MCF 10A (cell line): ENCODE measurements at places on chromosomes 13 and 19.
A peak's percentile ranks its signal among the peaks of the same experiment; 100 is the strongest.

GRCh38 chr13:41641961-41642360, 184.6 kb downstream of the RGCC start:
- DNase-seq: no peak

GRCh38 chr13:46403851-46404732, 17.0 kb upstream of the RUBCNL start:
- DNase-seq: no peak

DNA sequence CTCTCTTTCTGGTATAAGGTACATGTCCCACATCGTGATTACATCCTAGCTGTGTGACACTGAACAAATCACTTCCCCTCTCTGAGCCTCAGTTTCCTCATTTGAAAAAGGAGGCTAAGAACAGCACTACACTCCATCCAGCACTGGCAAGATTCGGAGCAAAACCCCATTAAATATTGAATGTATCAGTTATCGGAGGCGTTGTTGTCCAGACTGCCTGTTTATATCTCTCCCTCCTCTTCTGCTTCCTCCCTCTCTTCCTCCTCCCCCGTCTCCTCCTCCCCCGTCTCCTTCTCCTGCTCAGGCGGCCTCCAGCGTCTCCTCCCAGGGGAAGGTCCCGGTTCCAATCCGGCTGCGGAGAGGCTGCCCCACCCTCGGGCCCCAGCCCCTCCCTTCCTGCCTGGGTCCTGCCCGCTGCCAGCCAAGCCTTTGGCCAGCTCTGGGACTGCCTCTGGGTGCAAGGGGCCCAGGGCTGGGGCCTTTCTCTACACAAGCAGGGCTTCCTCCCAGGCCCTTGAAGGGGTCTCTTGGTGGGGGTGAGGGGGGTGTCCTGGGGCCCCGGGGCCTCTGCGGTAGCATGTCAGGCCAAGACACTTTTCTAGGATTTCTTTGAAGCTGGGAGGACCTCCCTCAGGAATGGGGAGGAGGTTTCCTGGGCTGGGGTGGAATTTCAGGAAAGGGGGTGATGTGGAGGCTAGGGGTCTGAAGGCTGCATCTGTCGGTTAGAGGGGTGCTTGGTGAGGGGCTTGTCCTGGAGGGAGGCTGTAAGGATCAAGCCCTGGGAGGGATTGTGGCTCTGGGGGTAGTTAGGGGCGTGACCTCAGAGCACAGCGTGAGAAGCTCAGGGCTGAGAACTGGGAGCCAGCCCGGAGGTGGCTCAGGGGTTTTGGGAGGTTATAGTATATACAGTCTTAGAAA, 1.9 kb downstream of the RRAS start:
- DNase-seq: peak; percentile 93

DNA sequence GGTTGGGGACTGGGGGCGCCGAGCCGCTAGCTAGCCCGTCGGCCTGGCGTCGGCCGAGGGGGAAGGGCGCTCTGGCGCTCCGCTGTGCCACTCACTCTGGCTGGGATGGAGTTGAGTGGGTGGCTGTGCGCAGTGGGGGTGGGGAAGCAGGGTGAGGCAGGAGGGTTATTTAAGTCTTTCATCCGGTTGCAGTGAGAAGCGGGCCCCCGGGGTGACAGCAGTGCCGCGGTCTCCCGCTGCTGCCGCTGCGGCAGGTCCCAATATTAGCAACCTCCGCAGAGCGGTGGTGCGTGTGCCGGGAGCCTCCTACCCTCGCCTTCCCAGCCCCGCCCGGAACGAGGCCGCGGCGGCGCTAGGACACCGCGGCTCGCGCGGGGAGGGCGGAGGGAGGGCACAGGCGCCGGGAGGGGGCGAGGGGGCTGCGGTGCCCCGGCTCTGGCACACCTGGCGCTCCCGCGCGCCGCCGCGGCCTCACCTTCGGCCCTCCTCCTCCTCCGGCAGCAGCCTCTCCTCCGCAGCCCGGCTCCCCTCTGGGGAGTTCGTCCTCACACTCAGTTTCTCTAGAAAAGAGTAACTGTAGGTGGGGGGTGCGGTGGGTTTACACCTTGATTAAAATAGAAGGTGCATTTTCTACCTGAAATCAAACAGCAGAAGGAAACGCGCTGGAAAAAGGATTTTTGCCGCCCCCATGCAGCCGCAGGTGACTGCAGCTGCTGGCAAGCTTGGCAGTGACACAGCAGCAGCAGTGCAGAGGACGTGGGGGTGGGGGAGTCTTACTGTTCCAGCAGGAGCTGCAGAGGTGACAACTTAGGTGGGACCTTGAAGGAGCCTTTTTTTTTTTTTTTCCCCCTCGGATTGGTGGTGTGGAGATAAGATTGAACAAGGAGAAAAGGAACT, 4.5 kb downstream of the FGF9 start:
- no peak for DNase-seq

- DNase-seq: no peak
These were observed 73.9 kb downstream of the GNG7 start for GRCh38 chr19:2628597-2628996.

- DNase-seq: no peak
These were observed 82.3 kb downstream of the FGF9 start for GRCh38 chr13:21753117-21753729.

DNA sequence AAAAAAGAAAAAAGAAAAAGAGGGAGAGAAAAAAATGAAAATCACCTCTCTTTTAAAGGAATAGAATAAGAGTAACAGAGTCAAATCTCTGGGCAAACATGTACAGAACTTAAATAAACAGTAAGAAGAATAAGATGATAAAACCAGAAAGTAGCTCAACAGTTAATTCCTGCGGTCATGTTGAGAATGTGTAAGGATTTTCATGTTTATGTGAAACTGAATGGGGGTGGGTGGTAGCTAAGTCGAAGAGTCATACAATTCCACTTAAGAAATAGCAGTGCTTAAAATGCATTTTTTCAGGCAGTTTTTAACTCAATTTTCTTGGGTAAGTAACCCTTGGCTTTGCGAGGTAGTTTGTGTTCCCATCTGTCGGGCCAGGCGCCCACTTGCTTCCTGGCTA, 60.9 kb downstream of the PEX11G start:
- DNase-seq: no peak

DNA sequence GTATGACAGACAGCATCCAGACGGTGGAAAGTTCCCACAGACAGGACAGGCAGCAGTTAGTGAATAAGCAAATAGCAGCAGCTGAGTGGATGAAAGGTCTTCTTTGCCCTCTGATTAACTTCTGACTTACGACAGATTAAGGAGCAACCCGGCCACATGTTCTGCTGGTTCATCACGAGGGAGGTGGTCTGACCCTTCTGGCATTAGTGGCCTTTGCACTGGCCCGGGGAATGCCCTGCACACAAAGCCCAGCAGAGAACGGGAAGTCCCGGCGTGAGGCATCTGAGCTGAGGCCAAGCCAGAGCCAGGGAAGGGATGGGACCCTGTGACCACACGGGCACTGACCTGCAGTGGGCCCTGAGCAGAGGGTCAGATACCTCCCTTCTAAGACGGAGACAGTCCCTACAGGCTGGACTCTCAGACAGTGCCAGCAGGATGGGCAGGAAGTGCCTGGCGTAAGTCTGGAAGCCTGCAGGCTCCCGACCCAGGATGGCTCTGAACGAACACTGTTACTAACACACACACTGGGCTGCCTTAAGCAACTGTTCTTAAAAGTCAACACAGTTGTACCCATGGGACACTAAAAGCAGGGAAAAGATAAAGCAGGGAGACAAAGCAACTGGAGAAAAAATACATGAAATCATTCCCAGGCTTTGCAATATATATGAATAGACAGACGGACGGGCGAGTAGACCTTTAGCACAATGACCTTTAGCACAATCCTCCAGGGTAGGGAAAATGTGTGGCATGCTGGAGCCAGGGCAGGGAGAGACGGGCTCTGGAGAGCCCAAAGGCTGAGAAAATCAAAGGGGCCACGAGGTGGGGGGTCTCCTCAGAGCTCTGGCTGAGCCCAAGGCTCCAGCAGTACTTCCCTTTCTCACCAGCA, 6.3 kb downstream of the C19orf12 start:
- no peak for DNase-seq

- no peak for DNase-seq
These were observed 1.3 kb upstream of the RPS9 start for GRCh38 chr19:54199401-54199800.

DNA sequence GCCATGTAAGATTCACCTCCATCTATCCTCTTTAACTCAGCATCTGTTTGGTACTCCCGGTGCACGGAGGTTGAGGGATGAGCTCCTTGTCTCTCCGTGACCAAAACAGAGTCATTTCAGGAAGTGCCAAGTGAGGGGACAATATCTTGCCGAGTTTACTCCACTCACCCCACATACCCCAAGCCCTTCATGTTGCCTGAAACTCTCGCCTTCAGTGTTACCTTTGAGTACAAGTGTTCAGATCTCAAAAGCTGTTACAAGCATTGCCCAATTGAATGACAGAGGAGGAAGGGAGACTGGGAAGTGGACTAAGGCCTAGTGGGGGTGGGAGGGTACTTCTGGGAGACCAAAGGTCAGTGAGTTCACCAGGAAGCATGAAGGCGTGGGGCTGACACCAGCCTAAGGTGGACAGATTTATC, 6.0 kb upstream of the SIGLEC12 start:
- no peak for DNase-seq

DNA sequence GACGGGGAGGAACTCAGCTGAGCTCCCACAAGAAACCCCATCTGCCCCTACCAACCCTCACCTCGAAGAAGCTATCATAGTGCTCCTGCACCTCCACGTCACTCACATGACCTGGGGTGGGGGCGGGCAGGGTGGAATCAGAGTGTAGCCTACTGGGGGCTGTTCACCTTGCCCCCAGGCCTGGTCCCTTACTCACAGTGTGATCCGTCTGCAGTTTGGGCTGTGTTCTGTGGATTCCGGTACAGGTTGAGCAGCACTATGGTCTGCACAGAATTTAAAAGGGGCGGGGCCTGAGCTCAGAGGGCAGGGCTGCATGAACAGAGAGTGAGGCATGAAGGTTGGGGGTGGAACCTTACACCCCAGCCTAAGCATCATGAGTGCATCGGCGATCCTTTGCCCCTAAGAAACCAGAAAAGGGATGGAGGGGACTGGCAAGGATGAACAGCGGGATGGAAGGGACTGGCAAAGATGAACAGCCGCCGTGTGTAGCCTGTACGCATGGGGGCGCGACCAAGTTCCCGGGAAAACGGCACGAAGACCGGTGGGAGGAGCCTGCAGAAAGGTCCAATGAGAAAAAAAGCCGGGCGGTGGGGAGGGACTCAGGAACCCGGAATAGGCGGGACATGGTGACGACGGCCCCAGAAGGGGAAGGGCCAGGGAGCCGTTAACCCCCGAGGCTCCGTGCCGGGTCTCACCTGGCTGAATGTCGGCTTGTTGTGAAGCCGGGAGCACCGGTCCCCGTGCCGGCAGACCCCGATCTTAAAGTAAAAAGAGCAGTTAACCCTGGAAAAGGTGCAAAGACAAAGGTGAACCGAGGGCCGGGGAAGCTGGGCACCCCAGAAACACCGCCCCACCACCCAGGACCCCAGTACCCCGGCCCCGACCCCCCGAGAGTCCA, 539 bp downstream of the U2AF1L4 start:
- peak; percentile 97 for DNase-seq

DNA sequence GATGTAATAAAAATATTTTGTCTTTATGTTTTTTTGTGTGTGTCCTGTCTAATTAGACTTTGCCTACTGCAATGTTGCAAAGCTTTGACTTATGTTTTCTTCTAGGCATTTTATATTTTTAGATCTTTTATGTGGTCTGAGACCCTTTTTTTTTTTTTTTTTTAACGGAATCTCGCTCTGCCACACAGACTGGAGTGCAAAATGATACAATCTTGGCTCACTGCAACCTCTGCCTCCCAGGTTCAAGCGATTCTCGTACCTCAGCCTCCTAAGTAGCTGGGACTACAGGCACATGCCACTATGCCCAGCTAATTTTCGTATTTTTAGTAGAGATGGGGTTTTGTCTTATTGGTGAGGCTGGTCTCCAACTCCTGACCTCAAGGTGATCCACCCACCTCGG, 8.5 kb upstream of the ZNF304 start:
- DNase-seq: no peak

- DNase-seq: peak; percentile 82
These were observed 33.4 kb downstream of the DNAJC3 start for GRCh38 chr13:95710313-95710712.

DNA sequence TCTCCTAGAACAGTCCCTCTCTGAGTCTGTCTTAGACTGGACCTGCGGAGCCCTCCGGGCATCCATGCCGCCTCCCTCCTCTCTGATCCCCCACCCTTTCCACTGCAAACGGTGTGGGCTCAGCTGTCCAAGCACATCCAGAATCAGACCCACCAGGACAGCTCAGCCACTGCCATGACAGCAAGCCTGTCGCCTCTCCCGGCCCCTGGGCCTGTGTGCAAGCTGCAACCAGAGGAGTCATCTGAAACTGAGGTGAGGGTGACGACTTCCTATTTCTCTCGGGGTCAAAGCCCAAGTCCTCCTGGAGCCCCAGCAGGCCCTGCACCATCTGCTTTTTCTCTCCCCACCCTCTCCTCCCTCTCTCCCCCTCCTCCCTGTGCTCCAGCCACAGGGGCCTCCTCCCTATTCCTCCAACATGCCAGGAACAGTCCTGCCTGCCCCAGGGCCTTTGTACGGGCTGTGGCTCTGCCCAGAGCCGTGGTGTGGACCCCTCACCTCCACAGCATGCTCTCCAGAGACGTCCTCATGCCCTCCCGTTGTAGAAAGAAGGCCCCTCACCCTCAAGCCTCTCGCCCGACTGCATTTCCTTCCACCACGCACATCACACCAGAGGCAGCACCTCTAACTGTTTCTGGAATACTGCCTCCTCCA, 23.5 kb upstream of the MYDGF start:
- no peak for DNase-seq

GRCh38 chr13:92459306-92459705, 767.3 kb upstream of the GPC6 start:
- no peak for DNase-seq

DNA sequence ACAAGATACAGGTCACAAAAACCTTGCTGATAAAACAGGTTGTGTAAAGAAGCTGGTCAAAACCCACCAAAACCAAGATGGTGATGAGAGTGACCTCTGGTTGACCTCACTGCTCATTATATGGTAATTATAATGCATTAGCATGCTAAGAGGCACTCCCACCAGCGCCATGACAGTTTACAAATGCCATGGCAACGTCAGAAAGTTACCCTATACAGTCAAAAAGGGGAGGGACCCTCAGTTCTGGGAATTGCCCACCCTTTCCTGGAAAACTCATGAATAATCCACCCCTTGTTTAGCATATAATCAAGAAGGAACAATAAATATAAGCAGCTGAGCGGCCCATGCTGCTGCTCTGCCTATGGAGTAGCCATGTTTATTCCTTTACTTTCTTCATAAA, 434.1 kb downstream of the ZNF536 start:
- no peak for DNase-seq

DNA sequence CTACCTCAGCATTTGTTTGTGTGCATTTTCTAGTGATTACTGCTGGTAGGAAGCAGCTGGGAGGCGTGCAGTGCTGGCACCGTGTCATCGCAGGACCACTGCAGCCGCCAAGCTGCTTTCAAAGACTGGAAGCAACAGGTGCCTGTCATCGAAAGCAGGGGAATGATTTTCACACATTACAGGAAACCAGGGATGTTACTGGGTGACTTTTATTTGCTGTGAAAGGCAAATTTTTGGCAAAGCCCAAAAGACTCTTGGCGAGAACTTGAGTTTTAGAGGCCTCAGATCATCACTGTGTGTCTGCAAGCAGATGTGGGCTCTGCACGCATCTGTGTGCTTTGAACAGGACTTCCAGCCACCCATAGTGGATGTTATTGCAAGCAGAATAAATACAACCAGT, 176.4 kb downstream of the FLT1 start:
- DNase-seq: no peak
